Stimulated activated CD4-positive, alpha-beta T cell treated with anti-CD3 and anti-CD28 coated beads, TNF-alpha, amount 100 ng/mL, for 4 hours (primary cell): ENCODE measurements at places on chromosomes 7 and 10.

DNA sequence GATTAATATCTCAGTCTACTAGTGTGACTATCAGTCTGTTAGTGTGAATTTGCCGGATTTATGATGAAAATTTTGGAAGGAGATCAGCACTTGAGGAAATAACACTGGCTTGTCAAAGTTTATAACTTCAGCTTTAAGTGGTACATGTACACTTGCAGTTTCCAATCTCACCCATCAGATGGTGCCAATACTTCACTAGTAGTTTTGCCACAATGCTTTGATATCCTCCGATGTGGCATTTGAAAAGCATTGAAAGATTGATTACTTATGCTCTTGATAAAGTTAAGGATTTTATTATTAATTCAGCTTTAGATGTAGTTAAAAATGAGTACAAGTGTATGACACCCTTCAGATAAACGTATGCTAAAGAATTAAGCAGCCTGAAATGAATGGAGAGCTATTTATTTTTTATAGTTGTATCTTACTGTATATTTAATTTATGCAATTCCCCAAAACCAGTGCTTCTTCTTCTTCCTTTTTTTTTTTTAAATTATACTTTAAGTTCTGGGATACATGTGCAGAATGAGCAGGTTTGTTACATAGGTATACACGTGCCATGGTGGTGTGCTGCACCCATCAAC, 98.2 kb downstream of the ANLN start:
- DNase-seq: no peak

DNA sequence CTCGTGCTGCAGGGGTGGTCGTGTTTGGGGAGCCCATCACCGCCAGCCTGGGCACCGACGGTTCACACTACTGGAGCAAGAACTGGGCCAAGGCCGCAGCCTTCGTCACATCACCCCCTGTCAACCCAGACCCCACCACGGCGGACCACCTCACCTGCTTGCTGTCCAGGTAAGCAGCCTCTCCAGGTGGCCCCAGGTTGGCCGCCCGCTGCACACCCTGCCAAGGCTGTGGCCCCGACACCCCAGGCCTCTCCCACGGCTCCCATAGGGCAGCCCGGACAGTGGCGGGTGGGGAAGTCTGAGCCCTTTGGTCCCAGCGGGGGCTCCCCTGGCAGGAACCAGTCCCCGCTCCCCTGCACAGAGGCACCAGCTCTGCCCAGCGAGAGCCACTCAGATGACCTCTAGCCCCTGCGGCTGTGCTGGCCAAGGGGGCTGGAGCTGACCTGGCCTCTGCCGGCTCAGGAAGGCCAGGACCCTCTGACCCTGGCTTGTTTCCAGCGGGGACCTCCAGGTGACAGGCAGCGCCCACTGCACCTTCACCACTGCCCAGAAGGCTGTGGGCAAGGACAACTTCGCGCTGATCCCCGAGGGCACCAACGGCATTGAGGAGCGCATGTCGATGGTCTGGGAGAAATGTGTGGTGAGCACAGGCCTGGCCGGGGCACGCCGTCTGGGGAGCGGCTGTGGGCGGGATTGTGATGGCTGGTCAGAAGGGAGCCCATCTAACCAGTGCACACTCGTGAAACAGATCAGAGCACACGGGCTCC, 13.8 kb downstream of the DPYSL4 start:
- no peak for DNase-seq

- no peak for DNase-seq
Observed at GRCh38 chr7:98281757-98282606, 496 bp downstream of the BRI3 start.

GRCh38 chr7:19294619-19295018, 149.4 kb upstream of the FERD3L start:
- no peak for DNase-seq

DNA sequence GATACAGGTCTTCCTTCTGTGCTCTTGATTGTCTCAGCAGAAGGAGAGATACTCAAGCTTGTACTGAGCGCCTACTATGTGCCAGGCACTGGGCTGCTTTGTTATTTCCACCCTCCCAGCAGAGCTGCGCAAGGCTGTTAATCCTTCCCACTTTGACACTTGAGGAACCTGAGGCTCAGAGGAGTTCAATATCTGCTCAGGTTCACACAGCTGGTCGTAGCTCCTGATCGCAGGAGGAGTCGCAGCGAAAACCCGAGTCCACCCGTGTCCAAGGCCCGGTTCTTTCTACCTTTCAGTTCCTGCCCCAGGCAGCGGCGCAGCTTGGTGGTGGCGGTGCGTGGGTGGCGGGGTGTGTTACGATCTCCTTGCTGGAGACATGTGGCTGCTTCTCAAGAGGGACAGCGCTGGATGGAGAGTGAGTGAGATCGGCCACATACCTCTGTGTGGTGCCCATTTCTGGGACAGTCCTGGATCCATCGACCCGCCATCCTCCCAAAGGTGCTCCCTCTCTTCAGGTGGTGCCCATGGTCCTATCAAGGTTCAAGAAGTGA, 26.5 kb upstream of the SAMD8 start:
- DNase-seq: no peak

DNA sequence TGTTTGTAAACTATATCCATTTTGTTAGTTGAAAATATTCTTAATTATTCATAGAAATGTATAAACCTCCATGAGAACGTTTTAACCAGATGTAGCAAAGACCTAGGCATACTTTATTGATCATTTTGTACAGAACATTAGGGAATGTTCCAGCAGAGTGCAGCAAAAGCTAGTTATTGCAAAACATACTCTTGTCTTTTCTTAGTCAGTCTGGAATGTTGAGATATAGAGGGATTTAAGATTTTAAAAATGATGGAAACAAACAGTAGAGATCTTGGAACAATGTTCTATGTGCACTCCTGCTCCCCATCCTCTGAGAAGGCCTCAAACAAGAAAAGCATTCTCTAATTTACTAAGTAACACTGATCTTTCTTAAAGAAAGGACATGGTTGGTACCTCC, 292.1 kb downstream of the BBS9 start:
- no peak for DNase-seq

DNA sequence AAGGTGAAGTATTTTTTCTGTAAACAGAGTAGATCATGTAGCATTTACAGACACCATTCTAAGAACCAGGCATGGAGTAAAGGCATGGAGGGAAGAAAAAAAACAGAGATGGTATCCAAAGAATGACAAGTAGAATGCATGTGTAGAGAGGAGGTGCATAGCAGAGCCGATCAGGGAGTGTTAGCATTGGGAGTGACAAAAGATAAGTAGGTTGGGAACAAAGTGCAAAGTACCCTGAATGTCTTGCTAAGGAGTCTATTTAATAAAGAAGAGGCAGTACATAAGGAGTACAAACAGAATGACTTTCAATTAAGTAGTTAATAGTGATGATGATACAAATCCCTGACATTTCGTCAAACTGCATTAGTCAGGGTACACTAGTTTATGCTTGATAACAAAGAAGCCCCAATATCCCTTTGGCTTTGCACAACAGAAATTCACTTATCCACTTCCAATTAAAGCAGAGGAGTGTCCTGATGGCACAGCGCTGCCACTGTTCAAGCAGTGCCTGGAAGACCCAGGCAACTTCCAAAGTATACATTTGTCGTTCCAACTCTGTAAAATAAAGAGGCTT, 371.5 kb downstream of the TNS3 start:
- no peak for DNase-seq

DNA sequence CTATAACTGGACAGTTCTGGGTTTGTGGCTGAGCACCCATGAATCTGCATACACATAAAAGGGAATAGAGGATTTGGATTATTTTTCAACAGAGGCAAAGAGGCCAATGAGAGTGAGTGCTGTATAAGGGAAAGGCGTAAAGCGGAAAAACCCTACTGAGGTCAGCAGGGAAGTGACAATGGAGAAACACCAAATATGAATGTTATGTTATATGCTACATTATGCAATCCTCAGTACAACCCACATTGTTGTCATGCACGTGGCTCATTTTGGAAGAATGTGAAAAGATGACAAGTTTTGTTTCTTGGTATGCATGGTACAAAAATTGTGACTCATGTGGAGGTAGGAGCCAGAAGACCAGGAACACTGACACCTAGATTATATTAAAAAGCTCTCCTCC, 113.6 kb upstream of the AMPH start:
- DNase-seq: no peak

GRCh38 chr10:61390851-61391250, 62.3 kb downstream of the TMEM26 start:
- no peak for DNase-seq

DNA sequence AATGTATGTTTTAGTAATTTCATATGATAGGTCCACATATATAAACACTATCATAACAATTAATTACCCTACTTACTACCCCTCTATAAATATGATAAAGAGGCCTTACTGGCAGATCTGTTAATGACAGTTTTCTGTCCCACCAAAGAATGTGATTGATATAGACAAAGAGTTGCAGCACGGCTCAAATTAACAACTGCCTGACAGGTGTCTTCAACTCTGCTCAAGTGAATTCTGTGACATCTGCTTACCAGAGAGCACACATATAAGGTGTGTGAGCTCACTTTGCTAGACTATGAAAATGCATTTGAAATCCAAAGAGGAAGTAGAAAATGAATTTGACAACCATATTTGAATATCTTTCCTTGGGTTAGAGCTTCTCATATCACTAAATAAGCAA, 36.6 kb downstream of the CACNA2D1 start:
- no peak for DNase-seq

DNA sequence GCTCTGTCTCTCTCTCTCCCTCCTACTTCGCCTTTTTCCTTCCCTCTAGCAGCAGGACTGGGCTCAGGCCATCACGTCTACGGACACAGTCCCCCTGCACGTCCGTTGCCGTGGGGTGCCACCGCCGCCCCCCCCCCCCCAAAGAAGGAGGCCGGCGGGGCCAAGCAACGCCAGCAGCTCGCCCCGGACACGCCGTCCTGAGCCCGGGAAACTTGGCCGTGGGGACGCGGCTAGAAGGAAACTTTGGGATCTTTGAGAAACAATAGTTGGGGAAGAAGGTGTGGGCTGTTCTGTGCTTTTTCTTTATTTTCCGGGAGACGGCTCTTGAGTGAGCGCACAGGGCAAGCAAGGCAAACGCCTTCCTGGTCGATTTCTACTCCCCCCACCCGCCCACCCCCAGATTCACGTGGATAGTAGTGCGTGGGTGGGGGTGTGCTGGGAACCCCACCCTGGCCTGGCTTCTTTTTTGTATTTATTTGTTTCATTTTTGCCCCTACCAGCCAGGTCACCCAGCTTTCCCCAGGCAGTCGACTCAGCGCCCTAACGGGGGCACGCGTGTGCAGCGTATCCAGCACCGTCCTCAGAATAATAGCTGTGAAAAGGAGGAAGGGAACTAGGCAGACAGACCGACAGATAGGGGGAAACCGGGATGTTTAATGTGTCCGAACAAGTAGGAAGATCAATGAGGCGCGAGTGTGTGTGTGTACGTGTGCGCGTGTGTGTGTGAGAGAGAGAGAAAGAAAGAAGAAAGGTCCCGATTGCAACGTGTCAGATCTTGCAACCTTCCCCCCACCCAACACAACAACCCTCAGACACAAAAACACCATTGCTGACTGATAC, 1.4 kb downstream of the MXI1 start:
- no peak for DNase-seq

- no peak for DNase-seq
Observed at GRCh38 chr10:47367646-47368045, 16.4 kb downstream of the ZNF488 start.

DNA sequence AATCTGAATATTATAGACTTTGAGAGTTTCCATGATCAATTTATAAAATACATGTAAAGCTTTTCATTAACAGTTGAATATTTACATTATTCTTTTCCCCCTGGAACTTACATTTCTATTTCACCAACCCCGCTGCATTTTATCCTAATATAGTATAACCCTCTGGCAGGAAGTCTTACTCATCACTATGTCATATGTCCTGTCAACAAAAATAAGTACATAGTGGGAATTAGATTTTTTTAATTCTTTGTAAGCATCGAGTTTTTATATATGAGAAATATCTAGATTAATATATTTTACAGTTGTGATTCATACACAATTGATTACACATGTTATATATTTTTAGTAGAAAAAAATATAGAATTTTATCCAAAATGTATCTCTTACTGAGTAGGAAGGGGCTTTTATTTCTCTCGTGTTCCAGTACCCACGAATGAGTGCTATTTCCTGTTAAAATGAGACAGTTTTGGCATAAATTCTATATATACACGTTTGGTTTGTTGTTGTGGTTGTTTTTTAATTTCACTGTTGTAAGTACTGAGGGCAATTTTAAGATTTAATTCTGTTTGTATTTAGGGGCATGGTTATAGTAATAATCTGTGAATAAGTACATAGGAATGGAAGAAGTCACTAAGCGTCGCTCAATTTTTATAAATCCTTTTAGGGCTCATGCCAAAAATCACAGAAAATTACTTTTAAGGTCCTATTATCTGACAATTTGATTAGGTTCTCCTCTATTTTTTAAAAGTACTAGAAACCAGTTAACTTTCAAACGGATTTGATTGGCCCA, 87.1 kb downstream of the HECW1 start:
- no peak for DNase-seq

- peak; percentile 37 for DNase-seq
Observed at GRCh38 chr7:39950473-39951225, 593 bp downstream of the CDK13 start.

GRCh38 chr10:22986771-22987542, 59.1 kb downstream of the ARMC3 start:
- DNase-seq: no peak

GRCh38 chr10:35605191-35605590, at the start of gene GJD4:
Gene GJD4, plus strand, starts transcription at chr10:35605341. Its CDS starts 227 bp downstream, at chr10:35605568.
- DNase-seq: no peak

GRCh38 chr10:18473424-18474117, 177.8 kb downstream of the NSUN6 start:
- DNase-seq: no peak

- DNase-seq: no peak
Observed at GRCh38 chr7:137880432-137880831, 33.7 kb upstream of the DGKI start.

DNA sequence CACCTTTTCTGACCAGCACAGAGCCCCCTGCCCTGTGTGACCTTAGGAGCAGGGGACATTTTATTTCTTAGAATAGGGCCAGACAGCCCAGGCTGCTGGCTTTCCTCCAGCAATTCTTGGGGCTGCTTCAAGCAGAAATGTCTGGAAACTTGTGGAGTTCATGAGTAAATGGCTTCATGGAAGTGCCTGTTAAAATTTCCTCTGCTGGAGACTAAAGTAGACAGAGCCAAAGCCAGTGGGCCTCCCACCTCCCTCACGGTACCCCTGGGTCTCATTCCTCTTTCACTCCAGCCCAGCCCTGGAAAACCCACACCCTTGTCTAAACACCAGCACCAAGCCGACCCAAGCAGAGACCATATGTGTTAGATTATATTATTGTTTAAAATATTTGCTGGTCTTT, 505.5 kb upstream of the ZMIZ1 start:
- DNase-seq: no peak

GRCh38 chr10:11355592-11355991, 255.9 kb downstream of the USP6NL start:
- DNase-seq: no peak
